ENCODE measurements at places on chromosomes 1 and 21.

DNA sequence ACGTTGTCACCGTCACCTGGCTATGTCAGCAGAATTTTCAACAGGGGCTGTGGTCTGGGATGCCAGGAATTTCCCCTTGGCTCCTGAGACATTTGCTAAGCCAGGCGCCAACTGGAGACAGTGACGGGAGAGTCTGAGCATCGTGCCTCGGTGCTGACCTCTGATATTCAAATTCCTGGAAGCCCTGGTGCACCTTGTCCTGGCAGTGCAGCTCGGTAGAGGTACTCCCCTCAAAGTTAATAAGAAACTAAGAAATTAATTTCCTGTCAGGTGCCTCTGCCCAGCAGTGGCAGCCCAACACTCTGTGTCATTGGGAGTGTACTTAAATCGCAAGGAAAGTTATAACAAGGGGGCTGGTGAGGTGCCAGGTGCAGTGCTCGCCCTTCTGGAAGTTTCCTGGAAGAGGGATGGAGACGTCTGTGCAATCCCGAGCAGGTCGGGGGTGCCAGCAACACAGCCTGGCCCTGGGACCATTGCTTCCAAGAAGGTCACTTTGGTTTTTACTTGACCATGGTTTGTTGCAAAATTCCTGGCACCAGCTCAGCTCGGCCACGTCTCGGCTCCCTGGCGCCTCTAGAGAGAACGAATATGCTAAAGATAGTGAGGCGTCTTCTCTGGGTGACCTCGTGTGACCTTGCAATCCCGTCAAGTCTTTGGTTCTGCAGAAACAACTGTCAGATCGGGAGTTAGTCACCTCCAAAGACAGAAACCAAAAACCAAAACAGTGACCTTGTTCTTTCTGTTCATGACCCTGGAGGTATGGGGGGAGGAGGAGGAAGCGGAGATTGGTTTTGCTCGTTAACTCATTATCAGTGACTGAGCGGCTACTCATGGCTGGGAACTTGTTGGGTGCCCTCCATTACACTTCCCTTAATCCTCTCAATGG lies 149.5 kb upstream of the VAMP3 start:
- no peak for DNase-seq

- no peak for DNase-seq
Measured at GRCh38 chr1:117754061-117754969, 148.5 kb downstream of the TENT5C start.

- peak; percentile 86 for DNase-seq
Measured at GRCh38 chr1:229582011-229582694, 23.6 kb upstream of the ABCB10 start.

DNA sequence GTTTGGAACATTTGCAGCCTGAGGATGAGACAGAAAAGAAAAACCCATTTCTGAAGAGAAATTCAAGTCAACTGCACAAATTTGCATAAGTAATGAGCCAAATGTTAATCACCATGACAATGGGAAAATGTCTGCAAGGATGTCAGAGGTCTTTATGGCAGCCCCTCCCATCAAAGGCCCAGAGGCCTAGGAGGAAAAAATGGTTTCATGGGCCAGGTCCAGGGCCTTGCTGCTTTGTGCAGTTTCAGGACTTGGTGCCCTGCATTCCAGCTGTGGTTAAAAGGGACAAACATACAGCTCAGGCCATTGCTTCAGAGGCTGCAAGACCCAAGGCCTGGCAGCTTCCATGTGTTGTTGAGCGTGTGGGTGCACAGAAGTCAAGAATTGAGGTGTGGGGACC lies 13.4 kb downstream of the RBM11 start:
- DNase-seq, result no peak

GRCh38 chr21:23952269-23952668 lies 1655.0 kb downstream of the MRPL39 start:
- DNase-seq, result no peak

DNA sequence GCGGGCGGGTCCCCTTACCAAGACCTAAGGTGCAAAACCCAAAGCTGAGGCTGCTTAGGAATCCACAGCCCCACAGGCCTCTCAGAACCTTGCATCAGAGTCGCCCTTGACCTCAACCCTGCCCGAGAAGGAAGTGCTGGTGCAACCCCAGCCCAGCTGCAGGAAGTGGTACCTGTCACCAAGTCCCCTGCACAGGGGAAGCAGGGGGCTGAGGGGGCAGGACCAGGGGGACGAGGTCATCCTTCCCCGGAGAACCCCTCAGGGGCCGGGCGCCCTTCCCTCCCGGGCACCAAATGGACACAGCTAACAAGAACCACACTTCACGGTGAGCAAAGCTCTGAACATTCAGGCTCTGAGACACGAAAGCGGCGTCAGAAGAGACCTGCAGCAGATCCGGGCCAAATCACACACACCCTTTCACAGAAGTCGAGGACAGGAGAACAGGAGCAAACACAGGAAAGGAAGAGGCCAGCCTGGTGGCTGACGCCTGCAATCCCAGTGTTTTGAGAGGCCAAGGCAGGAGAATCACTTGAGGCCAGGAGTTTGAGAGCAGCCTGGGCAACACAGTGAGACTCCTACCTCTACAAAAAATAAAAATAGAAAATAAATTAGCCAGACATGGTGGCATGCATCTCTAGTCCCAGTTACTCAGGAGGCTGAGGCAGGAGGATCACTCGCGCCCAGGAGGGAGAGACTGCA lies 6.4 kb downstream of the ITGB2 start:
- no peak for DNase-seq

DNA sequence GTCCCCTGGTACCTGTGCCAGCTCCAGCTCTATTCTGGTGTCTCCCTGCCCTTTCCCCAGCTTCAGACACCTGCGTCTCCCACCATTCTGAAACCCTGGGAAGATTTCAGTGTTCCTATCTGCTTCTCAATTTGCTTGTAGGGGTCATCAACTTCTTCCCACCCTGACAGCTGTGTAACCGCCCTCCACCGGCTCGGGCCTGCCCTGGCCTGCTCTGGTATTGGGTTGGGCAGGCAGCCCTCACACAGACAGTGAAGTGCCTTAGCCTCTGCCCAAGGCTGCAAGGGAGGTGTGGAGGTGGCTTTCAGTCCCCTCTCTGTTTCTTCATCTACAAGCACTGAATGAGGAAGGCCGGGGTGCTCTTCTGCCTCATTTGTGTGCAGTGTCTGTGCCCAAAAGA lies 97.2 kb downstream of the LAMC2 start:
- no peak for DNase-seq

DNA sequence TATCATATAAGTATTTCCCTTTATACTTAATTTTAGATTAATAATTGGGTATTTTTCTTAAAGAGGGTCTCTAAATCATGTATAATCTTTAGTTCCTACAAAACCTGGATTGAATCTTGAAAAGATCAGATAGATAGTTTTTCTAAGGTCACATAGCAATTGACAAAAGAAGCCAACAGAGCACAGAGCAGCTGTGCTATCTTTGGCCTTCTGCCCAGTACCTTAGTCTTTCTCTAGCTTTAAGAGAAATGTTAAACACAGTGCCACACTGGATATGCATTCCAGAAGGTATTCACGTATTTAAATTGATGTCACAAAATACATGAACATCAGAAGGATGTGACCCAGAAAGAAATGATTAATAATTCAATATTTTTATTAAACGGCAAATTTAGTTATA lies 86.8 kb downstream of the C21orf91 start:
- no peak for DNase-seq

DNA sequence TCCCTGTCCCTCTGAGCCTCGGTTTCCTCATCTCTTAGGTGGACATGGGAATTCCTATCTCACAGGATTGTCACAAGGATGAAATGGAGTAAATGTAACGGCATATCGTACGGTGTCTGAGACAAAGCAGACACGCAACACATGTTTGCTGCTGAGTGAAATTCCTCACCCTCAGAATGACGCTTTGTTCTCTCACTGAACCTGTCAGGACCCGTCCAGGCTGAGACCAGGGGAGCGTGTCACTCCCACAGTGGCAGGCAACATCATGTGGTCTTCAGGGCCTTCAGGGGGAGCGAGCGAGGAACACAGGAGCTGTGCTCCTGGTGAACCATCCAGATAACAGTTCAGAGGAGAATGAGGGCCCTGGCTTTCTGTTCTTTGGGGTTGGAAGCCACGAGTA lies 74.2 kb downstream of the TOMM20 start:
- DNase-seq, result no peak

DNA sequence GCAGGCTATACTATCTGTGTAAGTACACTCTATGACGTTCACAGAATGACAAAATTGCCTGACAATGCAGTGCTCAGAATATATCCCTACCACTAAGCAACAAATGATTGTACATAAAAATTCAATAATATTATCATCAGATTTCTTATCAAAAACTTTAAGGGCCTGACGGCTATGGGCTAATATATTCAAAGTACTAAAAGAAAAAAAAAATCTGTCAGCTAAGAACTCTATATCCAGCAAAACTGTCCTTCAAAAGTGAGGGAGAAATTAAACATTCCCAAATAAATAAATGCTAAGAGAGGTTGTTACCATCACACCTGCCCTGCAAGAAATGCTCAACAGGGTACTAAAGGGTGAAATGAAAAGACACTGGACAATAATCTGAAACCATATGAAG lies 127.3 kb downstream of the TM2D1 start:
- DNase-seq, result no peak

DNA sequence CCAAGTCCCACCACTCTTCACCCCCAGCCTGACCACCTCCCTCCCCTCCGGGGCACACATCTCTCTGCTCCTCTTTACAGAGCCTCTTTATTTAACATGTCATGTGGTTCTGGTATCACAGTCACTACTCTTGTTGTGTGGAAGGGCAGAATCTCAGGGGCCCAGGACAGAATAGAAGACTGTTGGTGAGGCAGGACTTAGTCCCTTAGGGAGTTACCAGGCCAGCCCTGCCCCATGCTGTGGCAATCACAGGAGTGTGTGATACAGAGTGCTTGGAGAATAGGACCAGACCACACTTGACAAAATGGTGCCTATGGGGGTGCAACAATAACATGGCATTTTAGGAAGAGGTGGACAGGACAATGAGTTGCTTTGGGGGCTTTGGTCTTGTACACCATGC lies 43.0 kb upstream of the CRNN start:
- no peak for DNase-seq

GRCh38 chr1:24047110-24047477 lies 64.8 kb downstream of the MYOM3 start:
- peak; percentile 89 for DNase-seq

DNA sequence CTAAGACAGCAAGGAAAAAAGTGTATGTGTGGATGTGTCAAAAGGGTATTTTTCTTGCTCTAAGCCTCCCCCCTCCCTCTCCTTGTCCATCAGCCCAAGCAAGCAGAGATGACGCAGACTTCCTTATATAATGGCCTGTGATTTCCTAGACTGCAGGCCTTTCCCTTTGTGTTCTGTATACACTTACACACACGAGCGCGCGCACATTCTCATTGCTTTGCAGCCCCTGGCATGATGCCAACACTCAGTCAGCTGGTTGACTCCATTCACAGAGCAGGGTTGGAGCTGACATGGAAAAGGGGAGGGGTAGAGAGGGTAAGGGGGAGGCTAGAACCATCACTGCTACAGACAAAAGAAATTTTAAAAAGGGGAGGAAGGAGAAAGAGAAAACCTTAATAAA lies 41.8 kb downstream of the GATAD2B start:
- DNase-seq, result peak; percentile 87

DNA sequence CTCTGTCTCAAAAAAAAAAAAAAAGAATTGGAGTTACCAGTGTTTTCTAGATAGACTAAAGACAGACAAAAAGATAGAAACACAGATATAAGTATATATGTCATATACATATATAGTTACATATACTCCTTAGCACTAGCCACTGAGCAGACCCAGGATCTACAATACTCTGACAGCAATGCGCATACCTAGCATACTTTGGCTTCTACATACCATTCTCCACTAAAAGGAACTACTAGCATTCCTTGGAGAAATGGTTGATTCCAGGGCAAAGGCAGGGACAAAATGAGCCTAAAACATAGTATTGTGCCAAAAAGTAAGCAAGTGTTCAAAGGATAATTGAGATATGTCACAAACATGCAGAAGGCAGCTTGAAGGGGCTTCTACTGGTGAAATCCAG lies 22.7 kb downstream of the SYNJ1 start:
- DNase-seq, result no peak

DNA sequence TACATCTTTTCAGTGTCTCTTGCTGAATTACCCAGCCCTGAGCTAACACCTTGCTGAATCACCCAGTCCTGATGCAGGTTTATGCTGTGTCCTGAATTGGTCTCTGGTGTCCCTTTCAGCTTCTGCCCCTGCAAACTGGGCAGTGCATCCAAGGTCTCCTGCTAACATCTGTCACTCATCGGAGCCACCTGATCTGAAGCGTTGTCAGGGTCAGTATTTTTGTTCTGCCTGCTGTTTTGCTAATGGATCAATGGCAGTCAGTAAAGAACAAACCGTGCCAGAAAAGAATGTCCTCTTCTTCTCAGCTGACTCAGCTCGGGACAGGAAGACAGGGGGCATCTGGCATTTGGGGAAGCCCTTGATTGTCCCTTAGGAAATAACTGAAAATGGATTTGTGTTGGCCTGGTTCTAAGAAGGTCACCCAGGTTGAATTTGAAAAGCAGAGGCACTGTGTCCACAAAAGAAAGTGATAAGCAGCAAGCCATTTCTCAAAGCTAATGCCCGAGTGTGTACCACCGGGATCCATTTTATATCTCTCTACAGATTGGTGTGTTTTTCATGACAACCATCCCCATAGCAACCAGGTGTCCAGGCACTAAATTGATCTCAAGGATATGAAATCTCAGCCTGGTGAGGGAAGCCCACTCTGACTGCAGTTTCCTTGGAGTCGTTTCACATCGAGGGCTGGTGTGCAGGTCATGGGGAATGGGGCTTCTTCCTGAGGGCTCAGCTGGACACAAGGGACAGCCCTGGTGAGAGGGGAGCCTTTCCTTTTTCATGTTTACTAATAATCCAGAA lies 109.7 kb upstream of the IRF2BP2 start:
- DNase-seq, result no peak

GRCh38 chr21:14453339-14454015 lies 70.5 kb upstream of the HSPA13 start:
- no peak for DNase-seq

DNA sequence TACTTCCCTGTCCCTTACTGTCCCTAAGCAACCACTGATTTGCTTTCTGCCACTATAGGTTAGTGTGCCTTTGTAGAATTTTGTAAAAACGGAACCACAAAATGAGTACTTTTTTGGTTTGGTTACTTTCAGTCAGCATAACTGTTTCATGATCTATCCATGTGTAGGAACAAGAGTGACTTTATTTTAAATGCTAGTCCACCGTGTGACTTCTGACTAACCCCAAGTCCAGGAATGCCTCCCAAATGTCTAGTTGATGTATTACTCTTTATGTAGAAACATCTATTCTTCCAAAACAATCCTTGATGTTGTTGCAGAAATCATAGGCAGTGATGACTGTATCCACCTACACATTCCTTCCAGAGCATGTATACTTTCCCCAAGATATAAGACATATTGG lies 21.3 kb downstream of the ATPAF1 start:
- no peak for DNase-seq

- DNase-seq, result peak; percentile 54
Measured at GRCh38 chr1:911875-912739, 11.6 kb upstream of the SAMD11 start.

DNA sequence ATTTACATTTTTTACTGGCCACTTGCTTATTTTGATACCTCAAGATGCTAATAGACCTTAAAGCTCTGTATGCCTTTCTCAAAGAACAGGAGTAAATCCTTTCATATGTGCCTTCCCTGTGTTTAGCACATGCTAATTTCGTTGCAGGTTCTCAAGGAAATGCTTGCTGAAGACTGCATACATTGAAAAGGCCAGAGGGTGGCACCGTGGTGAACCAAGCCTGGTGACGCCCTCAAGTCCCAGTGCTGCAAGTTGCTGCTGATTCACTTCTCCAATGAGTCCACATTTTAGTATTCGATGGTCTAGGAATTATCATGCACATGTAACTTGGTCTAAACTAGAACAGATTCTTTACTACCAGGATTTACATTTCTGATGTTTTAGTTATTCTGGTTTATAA lies 94.1 kb downstream of the CLDN17 start:
- no peak for DNase-seq

- no peak for DNase-seq
Measured at GRCh38 chr1:87903242-87903641, 574.6 kb downstream of the LMO4 start.

Measured in ascending aorta (tissue), 2 donors.